GM10248 (cell line): ENCODE measurements at places on chromosomes 16 and 17.

- no peak for DNase-seq
Observed at GRCh38 chr17:2383628-2384167, 17.2 kb downstream of the MNT start.

DNA sequence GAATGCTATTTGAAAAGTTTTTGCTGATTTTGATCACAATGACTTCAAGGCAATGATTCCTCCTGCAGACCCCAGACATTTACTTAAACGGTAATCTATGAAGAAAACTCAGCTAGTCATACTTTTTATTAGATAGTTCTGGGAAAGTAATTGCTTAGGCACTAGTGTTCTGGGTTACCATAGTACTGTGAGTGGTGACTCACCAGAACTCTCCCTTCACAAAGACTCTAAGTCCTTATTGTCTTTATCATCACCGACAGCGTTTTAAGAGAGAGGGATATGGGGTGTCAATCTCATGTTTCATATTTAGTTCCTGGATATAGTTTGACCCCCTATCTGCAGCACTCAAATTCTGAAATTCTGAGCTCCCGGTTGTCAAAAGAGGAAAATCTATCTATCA, 43.0 kb upstream of the CDH8 start:
- DNase-seq: no peak

- DNase-seq: no peak
Observed at GRCh38 chr17:82567286-82567685, 47.8 kb downstream of the FOXK2 start.

DNA sequence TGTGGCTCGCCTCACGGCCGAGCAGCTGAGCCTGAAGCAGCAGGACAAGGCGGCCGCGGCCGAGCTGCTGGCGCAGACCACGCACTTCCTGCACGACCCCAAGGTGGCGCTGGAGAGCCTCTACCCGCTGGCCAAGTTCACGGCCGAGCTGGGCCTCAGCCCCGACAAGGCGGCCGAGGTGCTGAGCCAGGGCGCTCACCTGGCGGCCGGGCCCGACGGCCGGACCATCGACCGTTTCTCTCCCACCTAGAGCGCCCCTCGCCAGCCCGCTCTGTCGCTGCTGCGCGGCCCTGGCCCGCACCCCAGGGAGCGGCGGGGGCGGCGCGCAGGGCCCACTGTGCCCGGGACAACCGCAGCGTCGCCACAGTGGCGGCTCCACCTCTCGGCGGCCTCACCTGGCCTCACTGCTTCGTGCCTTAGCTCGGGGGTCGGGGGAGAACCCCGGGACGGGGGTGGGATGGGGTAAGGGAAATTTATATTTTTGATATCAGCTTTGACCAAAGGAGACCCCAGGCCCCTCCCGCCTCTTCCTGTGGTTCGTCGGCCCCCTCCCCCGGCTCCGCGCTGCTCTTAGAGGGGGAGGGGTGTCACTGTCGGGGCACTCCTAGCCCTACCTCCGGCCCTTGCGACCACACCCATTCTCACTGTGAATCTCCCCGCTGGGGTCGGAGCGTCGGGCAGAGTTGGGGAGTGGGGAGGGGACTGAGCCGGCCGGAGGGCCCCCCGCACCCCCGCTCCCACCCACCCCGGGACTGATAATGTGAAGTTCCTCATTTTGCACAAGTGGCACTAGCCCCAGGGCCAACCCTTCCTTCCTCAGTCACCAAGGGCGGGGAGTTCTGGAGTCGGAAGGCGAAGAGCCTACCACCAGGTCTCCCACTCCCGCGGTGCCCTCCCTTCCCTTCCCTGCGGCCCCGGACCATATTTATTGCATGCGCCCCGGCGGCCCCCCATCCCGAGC, 4.0 kb downstream of the HIC1 start:
- peak; percentile 78 for DNase-seq

DNA sequence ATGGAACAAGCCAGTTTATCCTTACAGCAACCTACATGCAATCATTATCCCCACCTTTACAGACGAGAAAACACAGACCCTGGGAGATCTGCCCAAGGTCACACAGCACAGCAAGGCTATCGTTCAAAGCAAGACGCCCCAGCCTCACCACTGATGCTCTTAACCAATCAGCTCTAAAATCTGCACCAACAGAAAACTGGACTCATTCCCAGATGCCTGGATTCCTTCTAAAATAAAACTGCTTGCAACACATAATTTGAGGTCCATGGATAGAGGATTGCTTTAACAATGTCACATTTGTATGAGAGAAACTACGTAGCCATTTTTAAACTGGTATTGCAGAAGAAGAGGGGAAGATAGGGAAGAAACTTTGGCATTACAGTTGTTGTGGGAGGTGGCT, 6.8 kb downstream of the COTL1 start:
- no peak for DNase-seq

DNA sequence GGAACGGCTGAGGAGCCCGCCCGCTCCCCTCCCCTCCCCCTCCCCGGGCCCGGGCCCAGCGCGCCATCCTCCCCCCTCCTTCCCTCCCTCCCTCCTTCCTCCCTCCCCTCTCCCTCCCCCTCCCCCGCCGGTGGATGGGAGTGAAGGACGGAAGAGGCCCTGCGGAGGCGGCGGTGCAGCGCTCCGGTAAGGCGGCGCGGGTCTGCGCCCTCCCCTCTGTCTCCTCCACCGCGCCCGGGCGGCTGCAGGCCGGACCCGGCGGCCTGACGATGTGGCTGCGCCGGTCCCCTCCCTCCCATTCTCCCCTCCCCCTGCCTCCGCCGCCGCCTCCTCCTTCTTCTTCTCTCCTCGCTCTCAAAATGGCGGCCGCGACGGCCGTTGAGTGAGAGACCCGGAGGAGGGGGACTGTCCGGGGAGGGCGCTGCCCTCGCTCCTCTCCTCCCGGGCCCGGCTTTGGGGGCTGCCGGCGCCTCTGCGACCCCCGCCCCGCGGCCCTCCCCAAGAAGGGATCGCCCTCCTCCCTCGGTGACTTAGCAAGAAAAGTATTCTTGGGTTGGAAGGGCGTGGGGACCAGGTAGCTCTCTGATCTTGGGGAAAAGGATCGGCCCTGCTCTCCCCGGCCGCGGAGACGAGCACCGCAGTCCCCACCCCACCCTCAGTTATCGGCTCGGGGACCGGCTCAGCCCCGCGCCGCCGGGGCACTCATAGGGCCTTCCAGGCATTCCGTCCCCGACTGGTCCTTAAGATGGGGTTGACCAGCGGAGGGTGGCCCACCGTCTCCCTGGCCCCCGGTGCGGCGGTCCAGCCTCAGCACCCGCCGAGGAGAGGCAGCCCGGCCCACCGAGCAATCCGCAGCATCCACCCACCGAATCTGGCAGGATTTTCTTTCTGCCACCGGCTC, 617 bp downstream of the PAFAH1B1 start:
- DNase-seq: peak; percentile 81

DNA sequence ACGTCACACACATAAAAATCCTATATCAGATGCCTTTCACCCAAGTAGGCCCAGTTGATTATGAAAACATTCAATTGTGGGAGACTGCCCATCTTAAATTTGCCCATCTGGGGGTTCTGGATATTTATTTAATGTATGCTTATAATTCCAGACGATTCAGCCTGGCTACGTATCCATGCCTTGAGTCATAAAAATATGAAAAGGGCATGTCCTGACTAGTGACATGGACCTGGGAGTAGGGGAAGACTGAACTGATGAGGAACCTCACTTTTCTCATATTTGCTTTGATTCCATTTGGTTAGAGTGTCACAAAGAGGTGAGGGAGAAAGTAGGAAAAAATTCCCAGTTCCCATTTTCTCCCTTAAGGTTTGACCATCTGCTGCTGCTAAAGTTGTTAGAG, 122.5 kb upstream of the GNAO1 start:
- DNase-seq: no peak

- DNase-seq: no peak
Observed at GRCh38 chr16:7456211-7456610, 123.6 kb downstream of the RBFOX1 start.

DNA sequence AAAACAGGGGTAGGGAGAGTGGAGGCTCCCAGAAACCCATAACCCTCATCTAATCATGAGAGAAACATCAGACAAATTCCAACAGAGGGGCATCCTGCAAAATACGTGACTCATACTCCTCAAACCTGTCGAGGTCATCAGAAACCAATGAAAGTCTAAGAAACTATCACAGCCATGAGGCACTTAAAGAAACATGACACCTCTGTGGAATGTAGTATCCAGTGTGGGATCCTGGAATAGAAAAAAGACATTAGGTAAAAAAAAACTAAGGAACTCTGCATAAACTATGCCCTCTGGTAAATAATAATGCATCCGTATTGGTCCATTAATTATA, 16.4 kb downstream of the CDH5 start:
- no peak for DNase-seq
